Pancreas (tissue), 10 donors: ENCODE measurements at places on chromosomes 5 and 9. TPM values are rescaled to one million over a fixed set of nuclear protein-coding genes. Genes with fewer than 3 reads are reported as not detected.

The IL31RA gene
- total RNA-seq = 0.43 TPM

The TMEM215 gene
- total RNA-seq = not detected

- DNase-seq = no peak
Observed at GRCh38 chr5:54207566-54207965, 102.8 kb downstream of the ARL15 start.

DNA sequence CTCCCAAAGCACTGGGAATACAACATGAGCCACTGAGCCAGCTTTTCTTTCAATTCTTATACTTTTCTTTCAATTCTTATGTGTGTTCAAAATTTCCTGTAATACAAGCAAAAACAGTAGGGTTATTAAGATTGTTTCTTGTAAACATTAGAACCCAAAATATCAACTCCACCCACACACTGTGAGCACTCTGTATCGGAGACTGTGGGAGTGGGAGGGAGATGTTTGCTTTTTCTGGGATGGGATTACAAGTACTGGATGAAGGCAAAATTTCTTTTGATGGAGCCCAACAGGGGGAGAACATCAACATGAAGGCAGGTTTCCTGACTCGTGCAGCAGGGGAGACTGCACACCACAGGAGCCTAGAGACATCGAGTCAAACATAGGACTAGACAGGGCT is 4.7 kb upstream of the CFAP90 start:
- no peak for DNase-seq

- DNase-seq = no peak
Observed at GRCh38 chr5:169431386-169431785, 130.4 kb upstream of the SLIT3 start.
